ENCODE measurements at places on chromosomes 5 and 9.

GRCh38 chr5:178376921-178377582 lies 144.4 kb upstream of the PHYKPL start:
- no peak for DNase-seq

DNA sequence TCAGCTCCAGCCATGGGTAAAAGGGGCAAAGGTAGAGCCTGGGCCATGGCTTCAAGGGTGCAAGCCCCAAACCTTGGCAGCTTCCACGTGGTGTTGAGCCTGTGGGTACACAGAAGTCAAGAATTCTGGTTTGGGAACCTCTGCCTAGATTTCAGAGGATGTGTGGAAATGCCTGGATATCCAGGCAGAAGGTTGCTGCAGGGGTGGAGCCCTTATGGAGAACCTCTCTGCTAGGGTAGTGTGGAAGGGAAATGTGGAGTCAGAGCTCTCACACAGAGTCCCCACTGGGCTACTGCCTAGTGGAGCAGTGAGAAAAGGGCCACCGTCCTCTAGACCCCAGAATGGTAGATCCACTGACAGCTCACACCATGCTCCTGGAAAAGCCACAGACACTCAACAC lies 117.1 kb downstream of the NREP start:
- no peak for DNase-seq

- peak; percentile 68 for DNase-seq
Measured at GRCh38 chr5:149387982-149388381, 8.9 kb upstream of the IL17B start.

DNA sequence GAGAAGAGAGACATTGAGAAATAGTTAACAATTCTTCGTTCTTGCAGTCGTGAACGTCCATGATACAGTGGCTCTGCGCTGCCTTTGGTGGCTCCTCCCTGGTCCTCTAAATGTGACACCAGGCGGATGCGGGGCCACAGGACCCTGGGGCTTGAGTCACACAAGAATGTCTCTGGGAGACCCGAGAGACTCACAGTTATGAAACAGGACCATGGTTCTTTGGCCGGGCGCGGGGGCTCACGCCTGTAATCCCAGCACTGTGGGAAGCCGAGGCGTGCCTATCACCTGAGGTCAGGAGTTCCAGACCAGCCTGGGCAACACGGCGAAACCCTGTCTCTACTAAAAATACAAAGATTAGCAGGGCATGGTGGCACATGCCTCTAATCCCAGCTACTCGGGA lies 767 bp upstream of the ZDHHC11 start:
- no peak for DNase-seq

- DNase-seq = no peak
Measured at GRCh38 chr9:92486371-92486770, 4.1 kb upstream of the ASPN start.

DNA sequence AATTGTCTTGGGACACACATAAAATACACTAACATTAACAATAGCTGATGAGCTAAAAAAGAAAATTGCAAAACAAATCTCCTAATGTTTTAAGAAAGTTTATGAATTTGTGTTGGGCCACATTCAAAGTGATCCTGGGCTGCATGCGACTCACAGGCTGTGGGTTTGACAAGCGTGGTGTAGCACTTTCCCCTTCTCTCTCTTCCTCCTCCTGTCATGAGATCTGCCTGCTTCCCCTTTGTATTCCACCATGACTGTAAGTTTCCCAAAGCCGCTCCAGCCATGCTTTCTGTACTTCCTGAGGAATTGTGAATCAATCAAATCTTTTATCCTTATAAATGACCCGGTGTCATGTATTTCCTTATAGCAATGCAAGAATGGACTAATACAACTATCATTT lies 178.0 kb downstream of the TLR4 start:
- no peak for DNase-seq

- DNase-seq = no peak
Measured at GRCh38 chr9:119101048-119101447, 268.2 kb downstream of the BRINP1 start.

DNA sequence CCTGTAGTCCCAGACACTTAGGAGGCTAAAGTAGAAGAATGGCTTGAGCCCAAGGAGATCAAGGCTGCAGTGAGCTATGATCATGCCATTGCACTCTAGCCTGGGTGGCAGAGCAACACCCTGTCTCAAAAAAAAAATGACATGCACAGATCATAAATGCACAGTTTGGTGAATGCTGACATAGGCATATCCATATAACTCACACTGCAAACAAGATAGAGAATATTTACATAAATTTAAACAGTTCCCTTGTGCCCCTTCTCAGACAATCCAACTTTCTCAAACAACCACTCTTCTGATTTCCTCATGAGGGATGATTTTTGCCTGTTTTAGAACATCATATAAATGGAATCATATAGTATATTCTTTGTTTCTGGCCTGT lies 88.7 kb upstream of the CAST start:
- DNase-seq = no peak

GRCh38 chr9:72292874-72293607 lies 72.0 kb downstream of the ZFAND5 start:
- DNase-seq = peak; percentile 14

GRCh38 chr5:100694100-100694499 lies 158.9 kb downstream of the FAM174A start:
- no peak for DNase-seq

DNA sequence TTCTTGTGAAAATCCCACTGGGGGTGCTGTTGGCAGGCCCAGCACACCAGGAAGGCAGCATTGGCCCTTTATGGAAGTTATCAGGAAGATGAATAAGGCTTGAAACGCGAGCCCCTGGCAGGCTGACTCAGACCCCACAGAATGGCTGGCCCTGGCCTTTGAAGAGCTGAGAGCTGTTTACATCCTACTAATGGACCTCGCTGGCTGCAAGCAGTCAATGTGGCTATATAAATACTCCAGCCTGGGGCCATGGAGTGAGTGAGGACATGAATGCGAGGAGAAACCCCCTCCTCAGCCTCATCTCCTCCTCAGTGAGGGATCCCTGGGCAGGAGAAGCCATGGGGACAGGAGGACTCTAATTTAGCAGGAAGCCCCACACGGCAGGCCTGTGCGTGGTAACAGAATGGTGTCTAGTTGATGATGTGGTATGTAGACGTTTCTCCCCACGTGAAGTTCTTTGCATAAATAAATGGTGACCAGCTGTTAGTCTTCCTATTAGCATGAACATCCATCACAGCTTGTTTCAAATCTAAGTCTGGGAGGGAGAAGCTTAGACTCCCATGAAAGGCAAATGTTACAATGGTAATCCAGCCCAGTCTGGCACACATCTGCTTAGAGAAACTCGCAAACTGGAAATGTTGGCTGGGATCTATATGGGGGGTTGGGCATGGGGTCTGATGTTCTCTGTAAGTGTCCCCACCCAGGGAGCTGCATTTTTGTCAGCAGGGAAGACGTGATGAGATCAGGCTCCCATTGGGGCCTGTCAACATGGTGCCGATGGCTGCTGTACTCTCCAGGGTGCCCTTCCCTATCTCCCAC lies 175.1 kb upstream of the PITX1 start:
- peak; percentile 95 for DNase-seq

GRCh38 chr5:174275959-174276358 lies 230.5 kb downstream of the NSG2 start:
- DNase-seq = no peak

- DNase-seq = peak; percentile 45
Measured at GRCh38 chr9:115939065-115939765, 214.4 kb upstream of the PAPPA start.

GRCh38 chr5:141326088-141326854 lies 4.0 kb upstream of the PCDHGA1 start:
- peak; percentile 82 for DNase-seq

- no peak for DNase-seq
Measured at GRCh38 chr5:127754706-127755105, 51.5 kb downstream of the CCDC192 start.

DNA sequence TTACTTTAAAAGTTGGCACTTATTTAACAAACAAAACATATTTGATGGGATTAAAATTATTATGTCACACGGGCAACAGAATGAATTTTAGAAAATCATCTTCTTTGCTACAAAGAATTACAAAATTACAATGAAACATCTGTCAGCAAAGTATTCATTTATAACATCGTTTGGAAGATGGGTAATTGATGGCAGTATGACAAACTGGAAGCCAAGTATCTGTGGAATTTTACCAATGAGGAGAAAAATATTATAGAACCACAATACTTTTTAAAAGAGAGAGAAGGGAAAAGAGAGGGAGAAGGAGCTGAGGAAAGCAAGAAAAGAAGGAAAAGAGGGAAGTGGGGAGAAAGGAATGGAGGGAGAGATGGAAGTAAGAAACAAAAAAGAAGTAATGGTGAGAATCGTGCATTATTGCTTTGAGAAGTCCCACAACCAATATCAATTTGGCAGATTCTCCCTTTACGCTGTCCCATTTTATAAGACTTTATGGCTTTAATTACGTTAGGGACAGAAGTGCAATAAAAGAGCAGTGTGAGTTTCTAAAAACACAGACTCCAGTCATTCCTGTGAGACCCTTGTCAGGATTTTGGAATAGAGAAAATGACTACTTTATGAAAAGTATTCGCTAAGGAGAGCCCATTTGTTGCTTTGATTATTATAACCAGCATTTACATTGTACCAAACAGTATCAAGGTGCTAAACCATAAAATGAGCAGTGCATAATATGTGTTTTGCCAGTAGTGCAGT lies 76.7 kb downstream of the LURAP1L start:
- DNase-seq = no peak

GRCh38 chr5:131288328-131288727 lies 24.5 kb downstream of the CDC42SE2 start:
- DNase-seq = no peak

- no peak for DNase-seq
Measured at GRCh38 chr9:91217388-91217787, 144.3 kb downstream of the AUH start.

DNA sequence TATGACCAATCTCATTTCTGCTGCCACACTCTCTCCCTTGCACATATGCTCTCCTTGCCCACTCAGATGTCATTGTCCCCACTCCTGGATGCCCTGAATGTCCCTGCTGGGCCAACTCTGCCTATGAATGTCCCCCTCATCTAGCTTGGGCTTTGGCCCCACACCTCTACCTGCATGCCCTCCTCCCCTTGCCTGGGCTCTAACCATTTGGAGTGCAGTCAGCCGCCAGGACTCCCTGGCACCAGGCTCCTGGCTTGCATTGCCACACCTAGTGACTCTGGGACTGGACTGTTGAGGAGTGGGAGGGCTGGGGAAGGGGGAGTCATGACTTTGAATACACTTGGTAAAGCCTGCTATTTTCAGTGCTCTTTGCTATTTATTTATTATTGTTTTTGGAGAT lies 41.6 kb upstream of the POMT1 start:
- DNase-seq = no peak

DNA sequence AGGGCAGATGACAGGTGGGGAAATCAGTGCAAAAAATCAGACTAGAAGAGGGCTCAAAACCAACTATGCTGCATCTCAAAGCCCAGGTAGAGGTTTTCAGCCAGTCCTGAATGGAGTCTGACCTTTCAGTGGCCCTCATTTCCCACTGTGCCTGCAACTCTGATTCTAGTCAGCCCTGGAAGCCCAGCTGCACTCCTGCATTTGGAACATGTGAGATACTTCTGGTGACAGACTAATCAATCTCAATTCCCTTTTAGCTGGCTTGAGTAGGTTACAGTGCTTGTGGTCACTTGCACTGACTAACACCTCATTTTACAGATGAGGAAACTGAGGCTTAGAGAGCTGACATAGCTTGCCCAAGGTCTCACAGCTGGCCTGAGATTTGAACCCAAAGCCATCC lies 7.9 kb upstream of the ACSL6 start:
- DNase-seq = no peak

DNA sequence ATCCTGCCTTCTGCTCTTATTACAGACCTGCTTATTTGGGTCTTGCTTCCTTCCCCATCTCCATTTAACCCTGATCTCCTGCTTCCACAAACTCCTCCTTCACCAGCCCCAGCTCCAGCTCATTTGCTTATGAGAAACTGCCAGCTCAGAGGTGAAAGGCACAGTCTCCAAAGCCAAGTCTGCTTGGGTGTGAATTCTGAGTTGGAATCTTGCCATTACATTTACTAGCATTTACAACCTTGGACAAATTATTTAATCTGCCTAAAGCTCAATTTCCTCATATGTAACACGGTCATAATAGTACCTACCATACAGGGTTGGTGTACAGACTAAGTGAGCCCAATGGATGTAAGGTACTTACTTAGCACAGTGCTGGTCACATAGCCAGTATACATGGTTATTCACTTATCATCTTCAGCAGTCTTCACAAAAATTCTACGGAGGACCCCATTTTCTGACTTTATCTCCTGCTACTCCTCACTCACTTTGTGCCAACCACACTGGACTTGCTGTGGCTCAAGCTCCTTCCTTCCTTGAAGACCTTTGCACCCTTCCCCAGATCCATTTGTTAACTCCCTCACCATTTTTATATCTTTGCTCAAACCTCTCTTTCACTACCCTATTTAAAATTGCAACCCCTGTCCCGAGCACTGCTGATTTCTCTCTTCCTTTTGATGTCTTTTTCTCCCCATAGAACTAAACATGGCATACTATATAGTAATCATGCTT lies 86.2 kb downstream of the DOCK2 start:
- no peak for DNase-seq

- no peak for DNase-seq
Measured at GRCh38 chr9:98807070-98807813, at the start of gene GALNT12. Gene GALNT12 (plus strand): TSS chr9:98807670. CDS start chr9:98807699, 29 bp downstream.

- DNase-seq = peak; percentile 61
Measured at GRCh38 chr5:177539411-177539810, 15.0 kb downstream of the FAM193B start.

DNA sequence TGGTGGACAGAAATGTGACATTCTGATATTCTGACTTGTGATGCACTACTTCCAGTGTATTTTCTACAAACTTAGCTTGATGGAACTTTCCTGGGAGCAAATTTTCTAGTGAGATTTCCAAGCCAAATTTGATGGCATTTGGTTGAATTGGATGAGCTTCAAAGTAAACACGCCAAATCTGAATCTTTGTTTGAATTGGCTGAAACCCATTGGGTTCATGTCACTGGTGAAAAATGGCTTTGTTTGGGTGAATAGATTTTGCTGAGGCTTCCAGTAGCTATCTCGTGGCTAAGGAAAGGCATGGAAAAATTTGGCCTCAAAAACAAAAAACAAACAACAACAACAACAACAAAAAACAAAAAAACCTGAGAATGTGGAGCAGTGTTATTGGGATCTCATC lies 271.1 kb upstream of the RPS23 start:
- no peak for DNase-seq

- DNase-seq = no peak
Measured at GRCh38 chr9:95623640-95624039, 106.9 kb upstream of the PTCH1 start.

GRCh38 chr5:127229185-127229889 lies 61.3 kb upstream of the MEGF10 start:
- peak; percentile 3 for DNase-seq

DNA sequence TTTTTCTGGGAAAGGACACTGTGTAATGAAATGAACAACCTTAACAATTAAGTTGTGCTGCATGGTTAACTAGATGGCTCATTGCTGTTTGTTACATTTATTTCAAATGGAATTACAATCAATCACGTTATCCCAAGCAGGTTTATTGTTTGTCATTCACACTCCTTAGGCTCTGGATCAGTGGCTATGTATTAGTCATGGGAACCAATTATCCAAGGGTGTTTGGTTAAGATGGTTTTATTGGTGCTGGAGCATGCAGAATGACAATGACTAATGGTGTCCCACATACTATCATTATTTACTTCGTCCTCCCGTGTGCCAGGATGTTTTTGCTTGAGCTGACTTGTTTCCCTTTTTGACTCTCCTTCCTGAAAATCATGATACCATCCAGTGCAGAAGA lies 10.6 kb upstream of the TRPC7 start:
- no peak for DNase-seq

All from HFFc6 (cell line).